ENCODE measurements at places on chromosomes 1 and 21.
A peak's percentile ranks its signal among the peaks of the same experiment; 100 is the strongest.

GRCh38 chr1:94143173-94143808 is 22.3 kb upstream of the ABCA4 start:
- DNase-seq: peak; percentile 20

- peak; percentile 80 for DNase-seq
Measured at GRCh38 chr1:22347854-22348760, 103.5 kb upstream of the ZBTB40 start.

DNA sequence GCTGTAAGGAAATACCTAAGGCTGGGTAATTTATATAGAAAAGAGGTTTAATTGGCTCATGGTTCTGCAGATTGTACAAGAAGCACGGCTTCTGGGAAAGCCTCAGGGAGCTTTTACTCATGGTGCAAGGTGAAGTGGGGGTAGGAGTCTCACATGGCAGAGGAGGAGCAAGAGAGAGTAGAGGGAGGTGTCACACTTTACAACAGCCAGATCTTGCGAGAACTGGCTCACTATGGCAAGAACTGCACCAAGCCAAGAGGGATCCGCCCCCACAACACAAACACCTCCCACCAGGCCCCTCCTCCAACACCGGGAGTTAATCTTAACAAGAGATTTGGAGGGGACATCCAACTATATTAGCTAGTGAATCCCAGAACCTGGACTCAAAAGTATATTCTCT is 135.4 kb upstream of the SOD1 start:
- DNase-seq: no peak

DNA sequence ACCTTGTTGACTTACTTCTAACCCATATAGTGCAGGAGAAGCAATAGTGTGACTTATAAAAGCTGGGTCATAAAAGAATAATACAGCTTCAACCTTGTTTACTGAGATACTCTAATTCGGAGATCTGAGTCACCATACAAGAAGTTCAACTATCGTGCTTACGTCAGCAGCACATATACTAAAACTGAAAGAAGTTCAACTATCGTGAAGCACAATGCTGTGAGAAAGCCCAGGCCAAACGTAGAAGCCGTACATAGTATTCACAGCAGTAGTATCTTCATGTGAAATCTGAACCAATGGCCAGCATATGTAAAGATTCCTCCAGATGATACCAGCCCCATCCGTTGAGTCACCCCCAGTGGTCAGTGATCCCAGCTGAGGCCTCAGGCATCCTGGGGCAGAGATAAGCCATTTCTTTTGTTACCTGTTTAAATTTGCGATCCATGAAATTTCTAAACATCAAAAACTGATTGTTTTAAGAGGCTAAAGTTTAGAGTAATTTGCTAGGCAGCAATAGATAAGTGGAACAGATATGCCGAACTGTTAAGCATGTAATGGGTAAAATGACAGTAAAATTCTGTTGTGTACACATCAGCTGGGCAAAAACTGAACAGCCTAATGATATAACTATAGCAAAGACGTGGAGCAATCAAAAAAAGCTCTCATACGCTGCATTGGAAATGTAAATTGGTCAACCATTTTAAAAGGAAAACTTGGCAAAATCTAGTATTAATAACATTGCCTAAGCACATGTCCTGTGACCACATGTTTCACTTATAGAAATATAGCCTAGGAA is 53.9 kb upstream of the SAMD13 start:
- no peak for DNase-seq

- no peak for DNase-seq
Measured at GRCh38 chr1:34670982-34671381, 83.9 kb upstream of the GJB5 start.

DNA sequence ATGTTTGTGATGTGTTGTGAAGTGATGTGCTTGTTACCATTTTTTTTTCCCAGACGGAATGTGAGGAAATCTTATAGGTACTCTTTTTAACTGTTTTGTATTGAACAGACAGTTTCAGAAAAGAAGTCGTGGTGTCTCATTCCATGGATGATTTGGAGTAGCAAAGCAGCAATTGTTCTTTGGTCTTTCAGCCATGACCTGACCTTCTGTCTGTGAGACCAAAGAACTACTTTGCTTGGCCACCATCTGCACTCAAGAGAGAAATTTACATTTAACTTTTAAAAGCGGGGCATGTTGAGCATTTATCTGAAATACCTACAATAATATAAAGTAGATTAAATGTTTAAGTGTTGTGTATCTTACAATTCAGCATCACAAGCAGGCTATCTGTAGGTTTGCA is 90.2 kb downstream of the SDCCAG8 start:
- no peak for DNase-seq

GRCh38 chr1:237011432-237011831 is 7.2 kb upstream of the MT1HL1 start:
- no peak for DNase-seq

DNA sequence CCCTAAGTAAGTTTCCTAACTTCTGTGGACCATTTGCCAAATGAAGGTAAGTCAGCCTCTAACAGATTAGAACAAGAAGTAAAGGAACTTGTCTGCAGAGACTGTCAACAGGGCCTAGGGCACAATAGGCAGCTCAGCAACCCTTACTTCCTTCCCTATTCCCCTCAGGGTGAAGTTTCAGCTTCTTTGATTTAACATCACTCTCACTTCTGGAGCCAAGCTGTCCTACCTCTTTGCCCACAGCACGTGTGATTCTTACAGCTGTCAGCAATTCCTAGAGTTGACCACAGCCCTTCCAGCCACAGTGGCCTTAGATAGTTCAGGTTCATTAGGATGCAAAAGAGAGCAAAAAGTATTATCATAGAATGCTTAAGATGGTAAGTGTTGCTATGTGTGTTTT is 7.6 kb upstream of the EIF4G3 start:
- no peak for DNase-seq

DNA sequence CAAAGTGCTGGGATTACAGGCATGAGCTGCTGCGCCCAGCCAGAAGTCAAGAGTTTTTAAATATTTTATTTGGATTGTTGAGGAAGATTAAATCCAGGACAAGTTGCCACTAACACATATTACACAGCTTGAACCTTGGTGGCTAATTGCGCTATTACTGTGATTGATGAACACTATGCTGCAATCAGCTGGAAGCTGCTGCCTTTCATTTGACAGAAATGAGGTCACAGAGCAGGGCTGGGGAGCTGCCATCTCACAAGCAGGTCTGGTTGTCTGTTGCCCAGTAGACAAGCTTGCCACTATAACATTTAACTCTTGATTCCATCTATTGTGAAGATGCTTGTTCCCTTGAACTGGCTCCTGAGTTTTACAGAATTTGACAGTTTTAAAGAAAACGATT is 37.4 kb upstream of the NRDC start:
- DNase-seq: no peak

DNA sequence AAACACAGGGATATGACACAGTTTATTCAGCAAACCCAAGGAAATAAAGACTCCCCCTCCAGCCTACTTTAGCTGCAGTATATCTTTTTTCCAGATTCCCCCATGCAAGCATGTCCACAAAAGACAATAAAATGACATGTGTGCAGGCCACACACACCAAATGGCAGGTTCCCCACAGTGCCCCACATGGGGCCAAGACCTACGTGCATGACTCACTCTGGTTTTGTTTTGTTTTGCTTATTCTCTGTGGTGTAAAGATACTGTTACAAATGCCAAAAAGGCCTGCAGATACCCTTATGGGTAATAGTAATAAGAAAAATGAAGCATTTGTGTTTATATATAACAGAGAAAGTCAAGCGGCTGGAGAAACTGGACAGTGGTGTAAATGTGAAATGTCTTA is 71.6 kb downstream of the RD3 start:
- no peak for DNase-seq

GRCh38 chr1:240804475-240804874 is 192.5 kb upstream of the GREM2 start:
- DNase-seq: no peak

GRCh38 chr1:37892151-37893047 is 33.0 kb upstream of the MTF1 start:
- DNase-seq: no peak

DNA sequence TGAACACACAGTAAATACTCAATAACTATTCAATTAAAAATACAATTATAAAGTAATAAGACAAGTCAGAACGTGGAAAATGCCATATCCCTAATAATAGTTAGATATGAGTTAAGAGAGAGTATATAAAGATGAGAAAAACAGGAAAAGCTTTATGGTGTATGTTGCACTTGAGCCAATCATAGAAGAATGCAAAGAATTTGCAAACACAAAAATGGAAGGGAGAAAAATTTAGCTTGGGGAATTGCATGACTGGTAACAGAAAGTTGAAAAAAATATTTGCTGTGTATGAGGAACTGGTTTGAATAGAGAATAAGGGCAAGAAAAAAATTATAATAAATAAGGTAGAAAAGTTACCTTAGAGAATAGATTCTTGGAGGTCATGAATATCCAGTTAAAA is 739.6 kb upstream of the CXADR start:
- no peak for DNase-seq

GRCh38 chr1:36224537-36225282 is 467 bp downstream of the THRAP3 start:
- peak; percentile 99 for DNase-seq

- peak; percentile 67 for DNase-seq
Measured at GRCh38 chr1:33378524-33378923, 52.4 kb downstream of the PHC2 start.

GRCh38 chr1:38194472-38194871 is 147.9 kb upstream of the POU3F1 start:
- DNase-seq: peak; percentile 84

DNA sequence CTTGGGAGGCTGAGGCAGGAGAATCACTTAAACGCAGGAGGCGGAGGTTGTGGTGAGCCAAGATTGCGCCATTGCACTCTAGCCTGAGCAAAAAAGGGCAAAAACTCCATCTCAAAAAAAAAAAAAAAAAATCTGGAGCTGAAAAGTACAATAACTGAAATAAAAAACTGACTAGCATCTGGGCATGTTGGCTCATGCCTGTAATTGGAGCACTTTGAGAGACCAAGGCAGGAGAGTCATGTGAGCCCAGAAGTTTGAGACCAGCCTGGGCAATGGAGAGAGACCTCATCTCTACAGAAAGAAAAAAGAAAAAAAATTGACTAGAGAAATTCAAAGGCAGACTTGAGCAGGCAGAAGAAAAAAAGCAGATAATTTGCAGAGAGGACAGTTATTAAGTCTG is 18.1 kb downstream of the CLDN19 start:
- no peak for DNase-seq

- no peak for DNase-seq
Measured at GRCh38 chr1:34847094-34847493, 12.5 kb downstream of the SMIM12 start.

- no peak for DNase-seq
Measured at GRCh38 chr1:181206979-181207790, 118.7 kb downstream of the IER5 start.

DNA sequence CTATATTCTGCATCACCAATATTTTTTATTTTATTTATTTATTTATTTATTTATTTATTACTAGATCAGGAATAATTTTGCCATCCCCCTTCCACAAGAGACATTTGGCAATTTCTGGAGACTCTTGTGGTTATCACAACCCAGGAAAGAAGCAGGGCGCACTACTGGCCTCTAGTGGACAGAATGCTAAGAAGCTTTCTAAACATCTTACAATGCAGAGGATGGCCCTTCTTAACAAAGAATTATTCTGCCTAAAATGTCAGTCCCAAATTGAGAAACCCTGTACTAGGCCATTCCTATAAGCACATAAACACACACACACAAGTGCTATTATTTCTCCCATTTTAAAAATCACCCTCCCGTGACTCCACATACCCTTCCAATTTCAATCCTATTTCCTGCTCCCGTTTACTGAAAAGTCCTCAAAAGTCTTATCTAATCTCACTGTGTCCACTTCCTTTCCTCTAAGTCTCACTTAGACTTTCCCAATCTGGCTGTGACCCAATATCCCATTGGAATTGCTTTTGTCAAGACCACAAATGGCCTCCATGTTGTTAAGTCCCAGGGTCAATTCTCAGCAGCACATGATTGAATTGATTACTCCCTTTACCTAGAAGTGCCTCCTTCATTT is 43.7 kb upstream of the RNF11 start:
- peak; percentile 50 for DNase-seq

- no peak for DNase-seq
Measured at GRCh38 chr1:188715566-188715965, 1762.1 kb downstream of the BRINP3 start.

DNA sequence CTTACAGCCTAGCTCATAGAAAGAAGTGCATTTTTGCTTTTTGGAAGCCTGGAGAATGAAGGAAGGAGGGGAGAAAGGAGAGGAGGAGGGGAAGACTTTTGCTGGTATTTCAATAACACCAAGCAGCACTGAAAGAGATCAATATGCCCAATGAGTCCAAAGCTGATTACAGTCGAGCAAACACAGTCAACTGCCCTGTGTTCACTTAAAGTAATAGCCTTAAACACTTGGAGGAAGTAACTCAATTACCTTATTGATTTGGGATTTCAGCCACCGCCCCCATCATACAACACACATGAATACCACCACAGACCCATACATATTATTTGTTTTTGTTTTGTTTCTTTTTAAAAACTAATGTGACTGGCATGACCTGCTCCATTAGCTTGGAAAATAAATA is 23.3 kb upstream of the RXRG start:
- no peak for DNase-seq

DNA sequence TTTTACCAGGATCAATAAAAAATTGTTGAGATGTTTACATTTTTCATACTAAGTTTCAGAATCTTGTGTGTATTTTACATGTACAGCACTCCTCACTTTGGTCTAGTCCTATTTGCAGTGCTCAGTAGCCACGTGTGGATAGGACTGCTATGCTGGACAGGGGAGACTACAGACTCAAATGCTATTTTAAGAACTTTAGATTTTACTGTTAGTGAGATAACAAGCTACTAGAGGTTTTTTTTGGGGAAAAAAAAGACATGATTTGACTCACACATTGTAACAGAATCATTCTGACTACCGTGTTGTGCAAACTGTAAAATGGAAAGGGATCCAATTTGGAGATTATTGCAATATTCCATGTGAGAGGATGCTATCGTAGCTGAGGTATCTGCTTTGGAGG is 418.9 kb upstream of the PRMT6 start:
- DNase-seq: no peak

GRCh38 chr1:4062041-4062440 is 162.0 kb upstream of the C1orf174 start:
- no peak for DNase-seq

GRCh38 chr1:162921311-162921710 is 60.3 kb upstream of the CCDC190 start:
- DNase-seq: no peak

DNA sequence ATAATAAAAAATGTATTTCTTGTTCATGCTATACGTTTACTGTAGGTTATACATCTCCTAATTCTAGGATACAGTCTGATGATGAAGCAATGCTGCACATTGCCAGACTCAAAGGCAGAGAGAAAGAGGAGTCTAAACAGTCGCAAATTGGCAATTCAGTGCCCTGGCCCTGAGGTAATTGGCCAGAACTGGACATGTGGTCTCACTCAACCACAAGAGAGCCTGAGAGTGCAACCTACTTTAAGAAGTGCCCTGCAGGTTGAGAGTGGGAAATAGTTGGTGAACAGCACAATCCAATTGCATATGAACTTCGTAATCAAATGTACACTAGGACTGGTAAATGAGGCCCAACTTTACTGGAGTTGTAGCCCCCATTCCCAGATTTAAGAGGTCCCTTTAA is 5.0 kb upstream of the SLC35A3 start:
- DNase-seq: no peak

Data from NCI-H510A treated with DMSO at 0.1 percent for 48 hours (cell line).